ENCODE measurements at places on chromosomes 1 and 21.

DNA sequence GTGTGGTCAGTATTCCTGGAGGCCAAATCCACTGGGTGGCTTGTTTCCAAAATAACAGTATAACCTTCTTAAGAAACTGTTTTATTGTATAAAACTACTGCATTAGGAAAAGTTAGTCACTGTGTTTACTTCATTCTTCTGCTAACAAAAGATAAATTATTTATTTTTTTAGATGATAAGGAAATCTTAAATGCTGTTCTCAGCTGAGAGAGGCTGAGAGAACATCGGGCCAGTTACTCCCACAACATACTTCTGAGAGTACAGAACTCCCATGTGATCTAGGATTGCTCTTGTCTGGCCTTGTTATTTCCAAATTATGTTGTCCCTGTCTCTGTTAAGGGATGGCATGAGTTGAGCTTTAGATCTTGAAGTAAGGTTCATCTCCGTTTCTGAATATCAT, 96.7 kb upstream of the CXADR start:
- no peak for DNase-seq

GRCh38 chr1:42109600-42109999, 43.6 kb upstream of the GUCA2B start:
- DNase-seq: no peak

- DNase-seq: no peak
Observed at GRCh38 chr1:4044967-4045366, 144.9 kb upstream of the C1orf174 start.

- no peak for DNase-seq
Observed at GRCh38 chr1:44472620-44473525, 67.8 kb downstream of the RNF220 start.

DNA sequence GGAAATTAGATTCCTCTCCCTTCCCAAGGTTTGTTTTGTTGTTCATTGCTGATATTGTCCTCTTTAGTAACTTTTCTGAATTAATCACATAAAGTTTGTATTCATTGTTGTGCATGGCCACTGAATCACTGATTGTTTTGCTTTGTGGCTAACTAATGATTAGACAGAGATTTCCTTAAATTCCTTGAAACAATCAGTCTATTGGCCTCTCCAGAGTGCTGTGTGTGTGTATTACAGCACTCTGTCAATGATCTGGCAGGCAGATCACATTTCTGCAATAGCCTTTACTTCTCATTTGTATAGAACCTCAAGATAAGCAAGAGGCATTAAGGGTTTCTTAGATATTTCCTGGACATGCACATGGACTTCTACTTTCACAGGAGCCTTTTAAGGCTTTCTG, 78.6 kb downstream of the DUSP10 start:
- no peak for DNase-seq

- no peak for DNase-seq
Observed at GRCh38 chr1:168653567-168653966, 75.4 kb downstream of the DPT start.

- DNase-seq: peak; percentile 31
Observed at GRCh38 chr21:28627691-28628090, 365.0 kb downstream of the LTN1 start.

GRCh38 chr1:92708368-92708950, 76.4 kb downstream of the EVI5 start:
- no peak for DNase-seq

DNA sequence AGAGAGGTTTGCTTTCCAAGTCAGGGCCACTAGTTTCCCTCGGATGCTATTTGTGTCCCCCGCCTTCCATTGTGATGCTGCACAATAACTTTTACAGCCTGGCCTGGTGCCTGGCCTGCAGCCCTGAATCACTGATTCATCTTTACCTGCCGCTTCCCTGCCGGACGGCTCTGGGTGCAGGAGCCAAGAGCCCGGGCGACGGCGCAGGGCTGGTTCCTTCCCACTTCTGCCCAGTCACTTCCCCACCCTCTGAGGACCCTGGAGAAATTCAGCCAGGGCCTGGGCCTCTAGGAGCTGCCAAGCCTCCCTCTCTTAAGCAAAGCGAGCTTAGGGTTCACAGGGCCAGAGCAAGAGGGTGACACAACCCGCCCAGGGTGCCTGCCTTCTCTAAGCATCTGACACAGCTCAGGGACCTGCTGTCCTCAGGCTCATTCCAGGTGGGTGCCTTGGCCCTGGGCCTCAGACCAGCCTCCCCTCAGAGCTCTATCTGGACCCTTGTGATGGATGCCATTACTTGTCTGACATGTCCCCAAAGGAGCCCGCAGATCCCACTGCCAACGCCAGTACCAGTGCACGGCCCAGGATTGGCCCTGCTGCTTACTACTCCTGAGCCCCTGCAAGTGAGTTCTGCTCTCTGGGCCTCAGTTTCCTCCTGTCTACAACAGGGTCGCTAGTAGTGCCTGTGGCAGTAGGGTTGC, 381.0 kb upstream of the VAMP3 start:
- DNase-seq: no peak

Data from A673 (cell line).